Cortex of kidney (tissue), 1 donor: ENCODE measurements at places on chromosomes 16 and 17.

DNA sequence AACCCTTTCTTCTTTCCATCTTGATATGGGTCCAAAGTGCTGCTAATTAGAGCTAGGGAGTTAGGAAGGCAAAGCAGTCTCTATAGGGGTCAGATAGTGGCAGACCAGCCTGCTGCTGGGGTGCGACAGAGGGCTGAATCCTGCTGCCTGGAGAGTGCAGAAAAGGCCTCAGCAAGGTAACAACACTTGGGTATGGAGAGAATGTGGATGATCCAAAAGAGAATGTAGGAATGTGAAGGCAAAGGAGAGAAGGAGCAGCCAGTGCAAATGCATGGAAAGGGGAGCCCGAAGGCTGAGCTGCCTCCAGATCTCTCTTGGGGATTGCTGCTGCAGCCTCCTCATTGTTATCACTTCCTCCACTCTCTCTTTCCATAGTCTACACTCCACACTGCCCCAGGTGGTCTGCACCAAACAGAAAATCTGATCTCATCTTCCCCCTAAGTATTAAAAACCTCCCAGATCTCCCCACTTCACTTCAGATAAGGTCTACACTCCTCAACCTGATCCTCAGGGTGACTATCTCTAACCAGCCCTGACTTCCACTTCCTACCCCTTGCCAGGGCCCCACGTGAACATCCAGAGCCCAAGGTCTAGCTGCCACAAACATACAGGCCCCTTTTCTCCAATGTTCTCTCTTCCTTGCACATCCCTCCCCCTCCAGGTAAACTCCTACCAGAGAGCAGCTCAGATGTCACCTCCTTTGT is 28.8 kb downstream of the TOM1L2 start:
- DNase-seq: no peak

GRCh38 chr16:51151435-51151960 is 428 bp upstream of the SALL1 start:
- no peak for DNase-seq

DNA sequence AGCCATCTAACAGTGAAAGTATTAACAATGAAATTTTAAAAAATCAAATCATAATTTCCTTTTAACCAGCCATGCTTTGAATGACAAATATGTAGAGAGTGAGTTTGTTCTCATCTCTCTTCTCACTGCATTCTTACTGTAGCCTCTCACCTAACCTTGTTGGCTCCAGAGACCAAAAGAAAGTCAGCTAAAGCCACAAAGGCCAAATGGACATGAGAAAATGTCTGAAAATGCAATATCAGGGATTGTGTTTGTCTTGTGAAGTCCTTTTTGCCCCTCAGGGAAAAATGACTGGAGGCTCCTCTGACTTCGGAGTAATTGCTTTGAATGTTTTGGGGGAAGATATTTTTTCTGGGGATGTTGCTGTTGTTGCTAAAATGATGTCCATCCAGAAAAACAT is 166.3 kb downstream of the SLC39A11 start:
- no peak for DNase-seq

- no peak for DNase-seq
Measured at GRCh38 chr17:34255381-34255732, 272 bp downstream of the CCL2 start.

DNA sequence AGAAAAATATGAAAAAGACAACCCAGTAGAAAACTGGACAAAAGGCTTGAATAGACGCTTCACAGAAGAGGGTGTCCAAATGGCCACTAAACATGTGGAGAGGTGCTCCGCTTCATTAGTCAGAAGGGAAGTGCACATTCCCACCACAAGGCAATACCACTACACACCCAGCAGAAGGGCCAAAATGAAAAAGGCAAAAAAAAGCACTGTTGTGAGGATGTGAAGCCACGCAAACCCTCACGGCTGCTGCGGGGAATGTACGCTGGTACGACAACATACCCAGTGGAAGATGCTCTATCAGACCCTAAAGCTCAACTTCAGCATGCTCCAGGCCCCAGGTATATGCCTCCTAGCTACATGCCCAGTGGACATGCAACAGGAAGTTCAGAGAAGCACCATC is 17.0 kb downstream of the PIK3R5 start:
- DNase-seq: no peak

GRCh38 chr17:4877089-4877488 is 22.2 kb upstream of the C17orf107 start:
- DNase-seq: no peak

DNA sequence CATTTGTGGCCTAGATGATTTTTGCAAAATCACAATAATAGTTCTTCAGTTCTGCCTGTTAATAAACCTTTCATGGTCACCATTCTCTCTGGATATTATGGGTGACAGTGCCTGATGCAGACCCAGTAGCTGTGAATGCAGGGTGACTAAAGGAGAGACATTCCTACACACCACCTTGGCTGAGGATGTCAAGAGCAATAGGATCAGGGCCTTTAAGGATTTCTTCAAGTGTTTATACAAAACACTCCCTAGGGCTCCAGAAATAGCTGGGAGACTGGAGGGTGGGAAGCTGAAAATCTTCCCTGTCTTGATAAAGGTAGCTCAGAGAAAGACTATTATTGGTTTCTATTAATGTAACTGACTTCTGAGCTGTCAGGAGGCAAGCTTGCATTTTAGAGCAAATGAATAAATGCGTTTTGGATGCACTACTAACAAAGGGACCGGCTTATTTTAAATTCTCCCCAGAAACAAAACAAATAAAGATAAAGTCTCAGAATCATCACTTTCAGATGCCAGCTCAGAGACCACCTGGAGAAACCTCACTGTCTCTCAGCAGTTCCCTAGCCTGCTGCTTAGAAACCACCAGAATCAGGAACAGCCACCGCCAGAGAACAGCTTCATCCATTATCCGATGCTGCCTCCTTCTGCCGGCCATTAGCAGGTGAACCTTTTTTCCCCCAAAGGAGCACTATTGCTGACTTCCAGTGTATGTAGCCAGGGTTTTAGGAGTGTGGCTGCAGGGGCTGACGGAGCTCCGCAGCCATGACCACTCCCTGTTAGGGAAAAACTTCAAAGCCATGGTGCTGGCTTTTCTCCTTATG is 171.4 kb upstream of the DYNLRB2 start:
- no peak for DNase-seq

GRCh38 chr16:72202014-72202413 is 30.1 kb upstream of the PMFBP1 start:
- DNase-seq: no peak

DNA sequence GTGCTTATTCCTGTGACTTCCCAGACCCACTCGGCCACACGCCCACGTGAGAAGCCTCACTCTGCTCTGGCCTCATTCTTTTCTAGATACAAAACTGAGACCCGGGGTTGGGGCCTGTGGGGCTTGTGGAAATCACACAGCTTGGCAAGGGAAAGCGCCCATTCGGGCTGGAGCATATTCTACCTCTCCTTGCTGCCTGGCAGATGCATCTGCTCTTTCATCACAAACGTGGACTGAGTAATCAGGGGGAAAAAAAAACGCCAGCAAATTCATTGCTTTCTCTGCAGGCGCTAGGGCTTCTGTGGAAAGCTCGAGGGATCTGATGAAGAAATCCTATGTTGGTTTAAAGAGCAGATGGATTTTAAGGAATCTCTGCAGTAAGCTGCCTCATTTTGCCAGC is 44.4 kb downstream of the DNAH9 start:
- DNase-seq: no peak

DNA sequence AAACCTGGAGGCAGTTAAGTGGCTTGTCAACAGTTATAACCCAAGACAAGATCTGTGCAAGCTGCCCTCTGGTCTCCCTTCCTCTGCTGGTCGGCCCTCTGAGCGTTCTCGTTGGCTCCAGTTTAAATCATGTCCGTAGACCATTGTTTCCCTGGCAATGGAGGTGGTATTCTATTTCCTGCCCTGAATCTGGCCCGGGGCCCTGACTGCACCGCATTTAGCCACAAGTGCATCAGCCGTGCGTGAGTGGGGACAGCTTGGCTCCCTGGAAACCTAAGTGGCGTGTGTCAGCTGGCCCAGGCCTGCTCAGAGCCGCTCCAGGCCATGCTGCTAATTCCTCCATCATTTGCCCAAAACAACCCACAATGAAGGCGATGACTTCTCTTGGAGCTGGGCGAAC is 15.0 kb upstream of the MYLK3 start:
- no peak for DNase-seq

GRCh38 chr17:41767324-41768042 is 19.0 kb downstream of the JUP start:
- DNase-seq: no peak

DNA sequence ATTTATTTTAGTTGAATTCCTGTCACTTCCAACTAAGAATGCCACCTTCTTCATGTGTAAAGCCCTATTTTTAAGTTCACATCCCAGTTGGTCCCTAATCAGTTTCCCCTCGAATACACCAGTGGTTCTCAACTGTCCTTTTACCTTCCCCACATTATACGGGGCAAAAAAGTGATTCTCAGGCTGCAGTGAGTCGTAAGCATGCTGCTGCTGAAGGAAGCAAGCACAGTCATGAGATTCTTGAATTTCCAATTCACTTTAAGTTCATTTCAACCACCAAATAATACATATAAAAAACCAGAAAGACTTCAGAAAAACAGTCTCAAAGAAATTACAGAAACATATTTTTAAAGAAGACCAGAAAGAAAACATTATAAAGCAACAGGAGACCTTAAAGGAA is 47.9 kb downstream of the UBE2G1 start:
- no peak for DNase-seq

GRCh38 chr16:27759967-27760788 is 210.2 kb downstream of the KATNIP start:
- DNase-seq: no peak

GRCh38 chr17:31877341-31877740 is 18.3 kb upstream of the COPRS start:
- no peak for DNase-seq

GRCh38 chr16:11152677-11153331 is 103.2 kb downstream of the SOCS1 start:
- no peak for DNase-seq
